ENCODE measurements at places on chromosomes 1 and 21. TPM values are rescaled to one million over a fixed set of nuclear protein-coding genes. Genes with fewer than 3 reads are reported as not detected.

TLR5 gene
- total RNA-seq: 0.20 TPM

GSTM3 gene
- 247 TPM for total RNA-seq

PLEKHO1 gene
- total RNA-seq: 36.2 TPM

TMPRSS2 gene
- total RNA-seq: 0.39 TPM

NTNG1 gene
- total RNA-seq: not detected

INTS3 gene
- total RNA-seq: 18.4 TPM

OR2L3 gene
- not detected for total RNA-seq

PDIK1L gene
- total RNA-seq: 11.5 TPM

HSPA6 gene
- total RNA-seq: not detected

CELSR2 gene
- total RNA-seq: 1.2 TPM

NBPF26 gene
- 3.3 TPM for total RNA-seq

APOBEC4 gene
- total RNA-seq: not detected

DNAJB4 gene
- 40.1 TPM for total RNA-seq

FCAMR gene
- total RNA-seq: not detected

- peak; percentile 52 for DNase-seq
Observed at GRCh38 chr1:192807211-192808162, 1.4 kb upstream of the RGS2 start.

GRCh38 chr1:3929126-3929525, 29.1 kb upstream of the C1orf174 start:
- no peak for DNase-seq

DNA sequence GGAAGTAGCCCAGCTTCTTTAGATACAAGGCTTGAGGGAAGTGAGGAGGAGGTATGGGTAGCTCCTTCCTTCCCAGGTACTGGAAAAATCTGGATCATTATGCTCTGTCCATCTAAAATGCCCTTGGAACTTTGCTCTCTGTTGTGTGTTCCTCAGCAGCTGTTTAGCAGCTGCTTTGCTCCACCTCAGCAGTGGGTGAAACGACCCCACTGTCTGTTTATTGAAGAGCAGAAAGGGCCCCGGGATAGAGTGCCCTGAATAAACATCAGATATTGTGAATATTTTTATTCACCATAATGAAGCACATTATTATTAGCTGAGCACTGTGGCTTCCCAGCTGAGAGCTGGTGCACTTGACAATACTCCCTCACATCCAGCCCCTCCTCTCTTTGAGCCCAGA, 237.9 kb downstream of the PBX1 start:
- DNase-seq: no peak

GRCh38 chr1:33640114-33640660, 167.7 kb downstream of the ZSCAN20 start:
- no peak for DNase-seq

GRCh38 chr21:42747746-42748351, 94.4 kb downstream of the PDE9A start:
- no peak for DNase-seq

GRCh38 chr1:66492424-66492823, 41.5 kb upstream of the SGIP1 start:
- no peak for DNase-seq

- DNase-seq: no peak
Observed at GRCh38 chr1:202462342-202463076, 114.0 kb downstream of the PPP1R12B start.

GRCh38 chr1:64675718-64676345, 69.0 kb upstream of the RAVER2 start:
- DNase-seq: peak; percentile 13

- DNase-seq: no peak
Observed at GRCh38 chr1:46204406-46204742, 1.2 kb downstream of the LURAP1 start.

DNA sequence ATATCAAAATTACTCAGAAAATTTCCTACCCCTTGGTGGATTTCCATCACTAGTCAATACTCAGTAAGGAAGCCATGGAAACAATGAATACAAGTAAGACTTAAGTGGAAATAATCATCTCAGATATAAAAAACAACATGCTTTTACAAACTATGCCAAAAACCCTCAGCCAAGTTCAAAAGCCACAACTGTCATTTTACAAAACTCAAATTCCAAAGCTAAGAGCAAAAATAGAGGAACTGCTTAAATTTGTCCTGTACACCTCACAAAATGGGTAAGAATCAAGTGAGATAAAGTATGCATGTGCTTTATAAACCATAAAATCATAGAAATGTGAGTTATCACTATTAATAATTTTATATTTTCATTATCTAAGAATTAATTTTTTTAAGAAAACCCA, 9.6 kb downstream of the TMCO1 start:
- DNase-seq: no peak

DNA sequence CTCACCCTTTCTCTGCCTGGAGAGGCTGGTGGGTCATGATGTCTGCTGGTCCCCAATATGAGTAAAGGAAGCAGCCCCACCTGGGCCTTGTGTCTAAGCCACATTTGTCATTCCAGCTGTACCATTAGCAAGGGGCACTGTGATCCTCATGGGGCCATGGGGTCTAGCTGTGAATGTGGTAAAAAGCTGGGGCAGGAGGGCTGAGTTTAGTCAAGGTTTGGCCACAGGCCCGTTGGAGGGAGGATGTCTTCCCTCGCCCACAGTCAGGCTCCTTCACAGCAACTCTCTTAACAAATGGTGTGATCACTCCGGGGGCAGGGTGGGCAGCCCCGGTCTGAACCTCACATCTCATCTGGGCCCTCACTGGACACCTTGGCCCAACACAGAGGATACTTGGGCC, 115.4 kb downstream of the DMRTB1 start:
- no peak for DNase-seq

DNA sequence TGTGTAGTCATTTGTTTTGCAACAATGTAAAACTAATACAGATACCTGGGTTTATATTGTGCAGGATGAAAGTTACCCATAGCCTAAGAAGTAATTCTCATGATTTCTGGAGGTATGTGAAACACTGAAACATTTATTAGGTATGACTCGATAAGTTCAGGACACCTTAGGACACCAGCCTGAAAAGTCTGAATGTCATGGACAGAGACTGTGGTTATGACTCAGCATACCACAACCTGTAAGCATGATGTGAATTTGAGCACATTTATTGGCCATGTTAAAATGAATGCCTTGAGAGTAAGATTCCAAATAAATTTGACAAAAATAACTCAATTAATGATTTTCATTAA, 1471.7 kb upstream of the B3GALT2 start:
- DNase-seq: peak; percentile 66

GRCh38 chr1:162062542-162063015, 6.9 kb upstream of the NOS1AP start:
- peak; percentile 69 for DNase-seq

GRCh38 chr1:205446828-205447227, 9.0 kb downstream of the BLACAT1 start:
- no peak for DNase-seq

- DNase-seq: no peak
Observed at GRCh38 chr1:8659593-8659992, 157.8 kb downstream of the RERE start.

- DNase-seq: no peak
Observed at GRCh38 chr21:34938089-34938764, 110.9 kb downstream of the RUNX1 start.

GRCh38 chr1:30284728-30285475, 438.5 kb downstream of the MATN1 start:
- no peak for DNase-seq

GRCh38 chr1:12778907-12779306, 5.4 kb downstream of the PRAMEF12 start:
- DNase-seq: no peak

- peak; percentile 96 for DNase-seq
Observed at GRCh38 chr1:67646145-67647035, 38.6 kb upstream of the GADD45A start.

DNA sequence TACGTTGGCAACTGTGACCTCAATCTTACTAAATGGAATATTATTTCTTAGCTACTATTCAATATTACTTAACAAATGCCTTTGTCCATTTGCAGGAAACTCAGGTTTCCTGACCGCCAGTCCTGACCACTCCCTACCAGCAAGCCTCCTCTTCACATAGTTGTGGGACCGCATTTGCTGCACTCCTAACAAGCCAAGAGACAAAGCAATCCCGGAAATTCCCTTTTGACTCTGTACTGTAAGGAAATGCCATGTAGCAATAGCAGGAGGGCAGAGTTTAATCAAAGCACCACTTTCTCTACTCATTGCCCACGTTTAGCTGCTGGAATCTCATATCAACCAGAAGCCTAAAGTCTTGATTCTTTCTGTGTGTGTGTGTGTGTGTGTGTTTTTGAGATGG, 28.1 kb upstream of the ACBD6 start:
- DNase-seq: peak; percentile 83

- DNase-seq: no peak
Observed at GRCh38 chr1:187129132-187129531, 300.4 kb downstream of the PLA2G4A start.

DNA sequence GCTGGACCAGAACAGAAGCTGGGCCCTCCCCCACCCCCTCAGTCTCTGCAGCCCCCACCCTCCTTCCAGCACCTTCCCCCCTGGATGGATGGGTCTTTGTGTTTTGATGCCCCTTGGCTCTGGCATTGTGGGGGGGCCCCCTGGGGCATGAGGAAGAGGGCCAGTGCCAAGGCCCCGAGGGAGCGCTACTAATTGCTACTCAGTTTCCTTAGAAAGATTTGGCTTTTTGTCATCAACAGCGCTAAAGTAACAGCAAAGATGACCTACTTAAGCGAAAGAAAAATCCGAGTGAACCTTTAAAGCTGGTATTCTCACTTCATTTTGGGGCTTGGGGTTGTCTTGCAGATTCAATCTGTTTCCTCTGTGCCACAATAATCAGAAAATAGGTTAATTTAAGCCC, 63.5 kb downstream of the SKI start:
- DNase-seq: peak; percentile 35

DNA sequence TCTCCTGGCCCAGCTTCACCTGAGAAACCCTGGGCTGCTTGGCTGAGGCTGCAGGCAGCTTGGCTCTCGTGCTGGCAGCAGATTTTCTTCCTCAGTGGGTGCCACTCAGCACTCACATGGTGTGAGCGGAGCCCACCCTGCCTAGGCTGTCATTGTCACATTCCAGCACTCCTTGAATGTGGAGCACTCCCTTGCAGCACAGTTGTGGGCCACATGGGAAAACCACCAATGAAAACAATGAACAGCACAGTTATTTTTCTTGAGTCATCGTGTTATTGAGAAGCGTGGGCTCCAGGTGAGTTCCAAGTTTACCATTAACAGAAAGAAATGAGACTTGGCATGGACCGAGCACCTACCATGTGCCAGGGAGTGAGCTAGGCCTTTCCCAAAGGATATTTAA, 27.2 kb upstream of the TRIM67 start:
- peak; percentile 7 for DNase-seq

GRCh38 chr1:53725238-53725689, 13.7 kb downstream of the GLIS1 start:
- no peak for DNase-seq

DNA sequence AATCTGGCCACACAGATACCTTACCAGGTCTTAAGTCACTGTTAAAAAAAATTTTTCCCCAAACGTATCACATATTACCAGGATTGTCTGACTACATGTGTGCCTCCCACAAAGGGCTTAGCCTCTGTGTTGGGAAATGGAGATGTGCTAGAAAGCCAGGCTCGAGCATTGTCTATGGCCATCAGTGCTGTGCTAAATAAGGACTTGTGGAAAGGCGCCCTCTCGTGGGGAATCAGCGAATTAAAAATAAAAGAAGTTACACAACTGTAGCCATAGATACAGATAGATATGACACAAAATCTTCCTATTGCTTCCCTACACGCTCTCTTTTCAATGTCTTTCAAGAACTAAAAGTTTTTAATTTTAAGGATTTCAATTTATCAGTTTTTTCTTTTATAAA, 47.5 kb upstream of the CRNN start:
- peak; percentile 70 for DNase-seq

DNA sequence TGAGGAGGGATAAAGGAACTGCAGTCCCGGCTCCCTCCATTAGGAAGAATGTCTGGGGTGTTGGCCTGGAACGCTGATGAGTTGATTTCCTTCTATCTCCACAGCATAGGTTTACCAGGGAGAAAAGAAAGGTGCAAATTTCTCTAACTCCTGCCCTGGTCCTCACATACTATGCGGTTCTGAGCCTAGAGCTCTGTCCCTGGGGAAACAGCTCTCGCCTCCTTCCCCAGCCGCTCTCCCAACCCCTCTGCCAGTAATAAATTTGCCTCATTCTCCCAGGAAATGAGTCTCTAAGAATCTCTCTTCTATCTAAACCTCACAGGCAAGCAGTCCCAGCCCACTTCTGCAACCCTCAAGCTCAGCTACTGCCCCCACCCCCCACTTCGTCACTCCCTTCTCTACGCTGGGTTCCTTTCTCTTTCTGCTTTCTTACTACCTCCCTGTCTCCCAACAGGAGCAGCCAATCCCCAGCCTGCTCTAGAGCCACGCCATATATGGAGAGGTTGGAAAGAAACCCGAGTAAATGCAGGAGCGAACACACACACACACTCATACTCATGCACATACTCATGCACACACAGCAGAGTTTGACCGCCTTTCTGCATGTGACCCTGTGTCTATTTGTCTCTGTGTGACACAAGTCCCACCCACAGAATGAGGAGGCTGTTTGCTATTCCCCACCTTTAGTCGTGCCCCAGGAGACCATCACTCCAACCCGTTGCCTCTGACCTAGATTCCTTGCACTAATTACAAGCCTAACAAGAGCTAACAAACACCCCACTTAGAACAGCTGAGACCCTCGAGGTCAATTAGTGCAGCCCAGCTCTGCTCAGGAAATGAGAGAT, 13.4 kb downstream of the PLEKHO1 start:
- peak; percentile 99 for DNase-seq

DNA sequence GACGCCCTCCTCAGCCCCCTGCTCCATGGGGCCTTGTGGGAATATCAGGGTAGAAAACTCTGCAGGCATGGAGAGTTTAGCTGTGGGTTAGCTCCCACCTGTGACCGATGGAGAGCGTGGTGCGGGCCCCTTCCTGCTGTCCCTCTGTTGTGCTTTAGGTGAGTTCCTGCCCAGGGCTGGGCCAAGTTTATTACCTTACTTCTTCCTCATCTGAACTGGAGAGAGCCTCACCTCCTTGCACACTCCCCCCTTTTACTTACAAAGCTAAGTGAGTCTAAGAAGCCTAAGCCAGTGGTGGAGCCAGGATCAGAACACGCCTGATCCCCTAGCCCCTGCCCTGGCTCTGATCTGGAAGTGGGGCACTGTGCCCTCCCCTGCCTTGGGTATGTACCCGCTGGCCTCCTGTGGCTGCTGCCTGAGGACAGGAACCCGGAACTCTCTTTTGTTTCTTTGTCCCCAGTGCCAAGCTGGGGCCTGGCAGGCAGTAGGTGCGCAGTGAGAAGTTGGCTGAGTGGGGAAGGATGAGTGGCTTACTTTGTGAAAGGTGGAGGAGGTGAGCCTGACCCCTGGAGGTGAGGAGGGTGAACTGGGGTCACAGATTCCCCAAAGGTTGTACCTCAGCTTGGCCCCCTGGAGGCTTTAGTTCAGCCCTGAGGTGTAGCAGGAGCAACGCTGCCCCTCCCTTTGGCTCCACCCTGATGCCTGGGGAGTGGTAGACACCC, 32.9 kb downstream of the ARHGEF10L start:
- no peak for DNase-seq

DNA sequence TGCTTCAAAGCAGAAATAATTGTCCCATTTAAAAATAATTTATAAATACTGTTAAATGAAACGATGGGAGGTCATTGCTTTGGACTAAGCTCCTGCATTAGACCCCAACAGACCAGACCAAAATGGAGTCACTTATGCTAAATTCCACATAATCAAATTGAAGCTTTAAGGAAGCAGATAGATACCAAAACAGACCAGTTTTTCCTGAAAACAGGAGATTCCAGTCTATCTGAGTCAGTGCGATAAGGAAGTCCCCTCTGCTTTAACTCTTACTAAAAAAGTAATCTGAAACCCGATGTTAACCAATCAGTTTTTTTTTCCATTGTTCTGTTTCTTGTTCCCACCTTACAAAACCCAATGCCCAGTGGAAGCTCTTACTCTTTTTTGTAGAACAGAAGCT, 16.2 kb upstream of the DNASE2B start:
- no peak for DNase-seq

Measured in RPMI7951 (cell line).